ENCODE measurements at places on chromosomes 1 and 21.

GRCh38 chr1:173866413-173867115, 1.2 kb downstream of the GAS5 start:
- DNase-seq, result no peak

DNA sequence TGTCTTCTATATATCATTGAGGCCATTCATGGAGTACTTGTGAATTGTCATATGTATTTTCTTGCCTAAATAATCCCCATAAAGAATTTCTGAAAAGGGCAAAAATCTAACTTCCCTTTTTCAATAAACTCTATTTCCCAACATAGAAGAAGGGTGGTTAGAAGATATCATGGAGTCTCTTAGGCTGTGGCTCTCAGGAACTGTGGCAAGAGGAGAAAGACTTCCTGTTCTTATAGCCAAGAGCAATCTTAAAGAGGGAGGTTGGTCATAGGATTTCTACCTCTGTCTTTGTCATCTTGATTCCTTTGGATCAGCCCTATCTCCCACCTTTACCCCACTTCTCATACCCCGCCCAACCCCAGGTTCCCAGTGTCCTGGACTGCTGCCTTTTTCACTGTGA, 175.8 kb downstream of the TYW3 start:
- DNase-seq, result no peak

GRCh38 chr1:223038288-223039006, 104.6 kb downstream of the TLR5 start:
- DNase-seq, result no peak

DNA sequence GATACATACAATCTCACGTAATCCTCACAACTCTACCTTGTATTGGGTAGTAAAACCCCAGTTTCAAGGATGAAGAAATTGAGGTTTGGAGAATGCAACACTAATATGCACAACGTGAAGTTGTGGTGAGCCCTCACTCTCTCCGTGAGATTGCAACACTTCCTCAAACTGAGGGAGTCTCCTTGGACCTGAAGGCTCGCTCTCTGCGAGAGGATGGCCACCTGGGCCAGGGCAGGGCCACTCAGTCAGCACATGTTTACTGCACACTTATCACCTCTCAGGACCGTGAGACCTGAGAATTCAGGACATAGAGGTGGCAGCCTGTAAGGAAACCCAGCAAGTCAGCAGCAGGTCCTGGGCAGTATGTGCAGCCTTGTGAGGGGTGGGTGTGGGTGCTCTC, 8.7 kb downstream of the SH3BP5L start:
- no peak for DNase-seq

GRCh38 chr1:53643881-53644390, 95.0 kb downstream of the GLIS1 start:
- DNase-seq, result no peak

DNA sequence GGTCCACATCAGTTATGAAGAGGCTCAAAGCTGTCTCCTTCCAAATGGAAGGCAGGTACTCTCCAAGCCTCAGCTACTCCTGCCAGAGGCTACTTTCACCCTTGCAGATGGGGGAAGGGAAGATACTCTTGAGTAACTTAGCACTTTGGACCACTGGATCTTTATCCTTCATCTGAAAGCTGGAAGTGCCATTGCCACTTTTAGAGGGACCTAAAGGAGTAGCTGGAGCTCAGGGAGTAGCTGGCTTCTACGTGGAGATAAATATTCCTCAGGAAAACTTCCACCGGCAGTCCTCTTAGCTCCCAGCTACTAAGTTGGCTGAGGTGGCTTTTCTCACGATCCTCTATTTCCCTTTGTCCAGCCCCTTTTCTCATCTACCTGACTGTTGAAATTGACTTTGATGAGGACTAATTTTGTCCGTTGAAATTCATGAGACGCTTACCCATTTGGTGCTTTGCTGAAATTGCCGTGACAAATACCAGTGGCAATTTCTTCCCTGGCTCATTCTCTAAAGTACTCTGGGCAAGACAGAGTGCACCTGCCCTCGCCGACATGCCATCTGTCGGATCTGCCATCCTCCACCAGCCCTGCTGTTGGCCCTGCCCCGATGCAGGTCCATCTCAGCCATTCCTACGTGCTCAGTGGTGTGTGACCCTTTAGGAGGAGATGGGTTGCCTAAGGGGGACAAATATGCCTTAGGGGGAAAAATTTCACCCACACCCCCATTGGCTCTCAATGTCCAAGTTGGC, 13.6 kb downstream of the IGSF21 start:
- no peak for DNase-seq

Data from stimulated activated CD8-positive, alpha-beta memory T cell treated with anti-CD3 and anti-CD28 coated beads, Interleukin-4, amount 100 ng/mL, for 4 hours (primary cell).